HS-27A (cell line): ENCODE measurements at places on chromosomes 16 and 17.

- DNase-seq: no peak
Observed at GRCh38 chr17:74592087-74592990, at the start of gene CD300LD. TSS of gene CD300LD (minus strand) at chr17:74592283. CDS start at chr17:74592202, 81 bp downstream.

GRCh38 chr16:11529285-11529684, 57.4 kb downstream of the LITAF start:
- DNase-seq: no peak

DNA sequence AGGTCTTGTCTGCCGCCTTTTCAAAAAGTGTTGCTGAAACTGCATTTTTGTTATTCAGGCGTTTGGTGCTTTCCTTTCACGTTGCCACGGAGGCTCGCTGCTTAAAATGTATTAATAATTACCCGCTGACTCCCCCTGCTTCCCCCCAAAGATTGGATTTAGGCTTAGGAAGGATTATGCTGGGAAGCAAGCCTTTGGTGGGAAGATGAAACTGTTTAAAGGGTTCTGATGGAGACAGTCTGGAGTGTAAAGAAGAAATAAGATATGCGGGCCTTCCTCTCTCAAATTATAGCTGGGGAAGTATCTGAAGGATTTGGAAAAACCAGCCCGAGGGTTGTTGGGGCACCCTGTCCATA, 1.1 kb downstream of the KSR1 start:
- no peak for DNase-seq

- no peak for DNase-seq
Observed at GRCh38 chr17:34141590-34141989, 113.5 kb upstream of the CCL2 start.

GRCh38 chr16:28842696-28843095, 3.5 kb downstream of the TUFM start:
- DNase-seq: no peak

DNA sequence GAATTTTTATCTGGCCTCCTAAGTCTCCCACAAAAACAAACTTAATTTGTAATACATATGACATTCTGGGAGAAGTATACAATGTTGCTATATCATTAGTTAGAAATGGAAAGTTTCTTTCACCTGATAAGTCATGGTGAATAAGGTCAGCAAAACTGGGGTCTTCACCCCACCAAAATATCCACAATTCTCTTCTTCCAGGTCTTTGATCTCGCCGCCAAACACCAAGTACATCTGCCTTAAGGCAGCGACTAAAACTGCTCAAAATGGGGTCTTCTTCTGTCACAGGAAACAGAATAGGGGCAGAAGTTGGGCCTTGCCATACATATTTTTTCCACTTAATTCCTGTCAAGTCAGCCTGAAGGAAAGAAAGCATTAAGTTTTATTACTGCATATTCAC, 2.1 kb downstream of the MED13 start:
- no peak for DNase-seq

- DNase-seq: no peak
Observed at GRCh38 chr16:13039526-13039925, 138.1 kb downstream of the SHISA9 start.

- DNase-seq: no peak
Observed at GRCh38 chr17:81551458-81552243, 502 bp downstream of the FAAP100 start.

GRCh38 chr17:47905221-47905733, 9.2 kb downstream of the SP2 start:
- no peak for DNase-seq

GRCh38 chr17:561116-561515, 153.5 kb downstream of the VPS53 start:
- DNase-seq: no peak

GRCh38 chr17:78258323-78259191, 27.1 kb downstream of the TMEM235 start:
- no peak for DNase-seq

DNA sequence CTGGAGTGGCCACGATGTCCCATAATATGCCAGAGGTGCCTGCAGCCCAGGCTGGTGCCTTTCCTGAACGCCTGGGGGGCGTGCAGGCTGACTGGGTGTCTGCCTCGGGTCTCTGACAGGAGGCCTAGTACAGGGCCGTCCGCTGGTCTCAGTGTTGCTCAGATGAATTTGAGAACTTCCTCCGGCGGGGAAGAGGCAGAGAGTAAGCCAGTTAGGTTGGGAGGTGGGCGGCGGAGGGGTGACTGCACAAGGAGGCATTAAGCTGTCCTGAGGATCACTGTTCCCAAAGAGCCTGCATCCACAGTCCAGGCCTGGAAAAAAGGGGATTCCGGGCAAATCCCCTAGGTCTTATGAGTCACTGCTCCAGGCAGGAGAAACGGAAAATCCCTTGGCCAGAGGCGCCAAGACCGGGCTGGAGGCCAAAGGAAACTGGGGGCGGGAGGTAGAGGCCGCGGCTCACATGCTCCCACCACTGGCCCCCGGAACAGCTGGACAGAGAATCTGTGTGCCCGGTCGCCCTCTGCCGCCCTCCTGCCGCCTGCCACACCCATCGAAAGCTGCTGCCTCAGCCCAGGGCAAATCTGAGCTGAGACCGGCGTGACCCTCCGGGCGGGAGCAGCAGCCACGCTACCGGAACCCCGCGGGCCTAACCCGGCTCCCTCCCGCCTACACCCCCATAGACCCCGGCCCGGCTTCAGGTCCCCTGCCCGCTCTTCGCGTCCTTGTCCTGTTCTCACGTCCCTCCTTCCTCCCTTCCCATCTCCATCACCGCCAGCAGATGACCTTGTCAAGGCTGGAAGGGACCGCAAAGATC, 1.2 kb downstream of the TRIM47 start:
- no peak for DNase-seq

DNA sequence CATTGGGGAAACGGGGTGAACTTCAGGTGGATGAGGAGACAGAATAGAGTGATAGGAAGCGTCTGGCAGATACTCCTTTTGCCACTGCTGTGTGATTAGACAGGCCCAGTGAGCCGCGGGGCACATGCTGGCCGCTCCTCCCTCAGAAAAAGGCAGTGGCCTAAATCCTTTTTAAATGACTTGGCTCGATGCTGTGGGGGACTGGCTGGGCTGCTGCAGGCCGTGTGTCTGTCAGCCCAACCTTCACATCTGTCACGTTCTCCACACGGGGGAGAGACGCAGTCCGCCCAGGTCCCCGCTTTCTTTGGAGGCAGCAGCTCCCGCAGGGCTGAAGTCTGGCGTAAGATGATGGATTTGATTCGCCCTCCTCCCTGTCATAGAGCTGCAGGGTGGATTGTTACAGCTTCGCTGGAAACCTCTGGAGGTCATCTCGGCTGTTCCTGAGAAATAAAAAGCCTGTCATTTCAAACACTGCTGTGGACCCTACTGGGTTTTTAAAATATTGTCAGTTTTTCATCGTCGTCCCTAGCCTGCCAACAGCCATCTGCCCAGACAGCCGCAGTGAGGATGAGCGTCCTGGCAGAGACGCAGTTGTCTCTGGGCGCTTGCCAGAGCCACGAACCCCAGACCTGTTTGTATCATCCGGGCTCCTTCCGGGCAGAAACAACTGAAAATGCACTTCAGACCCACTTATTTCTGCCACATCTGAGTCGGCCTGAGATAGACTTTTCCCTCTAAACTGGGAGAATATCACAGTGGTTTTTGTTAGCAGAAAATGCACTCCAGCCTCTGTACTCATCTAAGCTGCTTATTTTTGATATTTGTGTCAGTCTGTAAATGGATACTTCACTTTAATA, 7.0 kb upstream of the TMEM235 start:
- DNase-seq: no peak

GRCh38 chr17:68565661-68566441, 35.3 kb downstream of the FAM20A start:
- no peak for DNase-seq

GRCh38 chr17:2808367-2809335, 12.4 kb downstream of the RAP1GAP2 start:
- no peak for DNase-seq

GRCh38 chr16:74641969-74642368, 24.7 kb downstream of the RFWD3 start:
- no peak for DNase-seq

GRCh38 chr16:13419589-13419988, 500.4 kb upstream of the ERCC4 start:
- no peak for DNase-seq

- no peak for DNase-seq
Observed at GRCh38 chr16:83458612-83459011, 349.2 kb upstream of the HSBP1 start.

- DNase-seq: no peak
Observed at GRCh38 chr16:69691980-69692911, 34.1 kb downstream of the NQO1 start.

GRCh38 chr17:64006361-64007088, 8.4 kb downstream of the PRR29 start:
- no peak for DNase-seq

DNA sequence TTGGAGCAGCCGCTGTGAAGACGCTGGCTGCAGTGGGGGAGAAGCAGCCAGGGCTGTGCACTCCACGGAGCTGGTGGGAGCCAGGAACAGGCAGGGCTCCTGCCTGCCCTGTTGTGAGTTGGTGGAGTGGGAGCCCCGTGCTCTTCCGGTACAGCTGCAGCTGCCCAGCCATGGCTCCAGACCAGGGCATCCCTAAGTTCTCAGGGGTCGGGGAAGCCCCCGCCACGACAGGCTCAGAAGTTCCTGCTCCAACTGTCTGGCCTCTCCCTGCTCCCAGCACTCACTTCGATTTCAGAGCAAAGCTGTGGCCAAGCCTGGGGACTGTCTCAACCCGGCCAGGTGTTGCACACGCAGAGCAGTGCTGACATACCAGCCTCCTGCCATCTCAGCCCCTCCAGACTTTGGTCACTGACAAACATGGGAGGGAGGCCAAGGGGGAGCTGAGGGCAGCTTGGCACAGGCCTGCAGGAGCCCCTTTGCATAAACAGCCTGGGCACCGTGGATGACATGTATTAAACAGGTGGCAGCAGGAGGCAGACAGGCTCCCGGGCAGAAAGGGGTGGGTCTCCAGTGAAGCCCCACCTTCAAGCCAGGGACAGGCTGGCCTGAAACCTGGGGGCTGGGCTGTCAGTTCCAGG, 13.9 kb upstream of the KDM8 start:
- DNase-seq: no peak

- DNase-seq: peak; percentile 92
Observed at GRCh38 chr16:29862884-29863668, at the start of gene CDIPT. TSS of gene CDIPT (minus strand) at chr16:29863226. CDS start at chr16:29862857, 369 bp downstream.

- peak; percentile 27 for DNase-seq
Observed at GRCh38 chr17:56597495-56597990, 4.0 kb downstream of the NOG start.

- no peak for DNase-seq
Observed at GRCh38 chr17:74670329-74670728, 42.4 kb downstream of the CD300LF start.

DNA sequence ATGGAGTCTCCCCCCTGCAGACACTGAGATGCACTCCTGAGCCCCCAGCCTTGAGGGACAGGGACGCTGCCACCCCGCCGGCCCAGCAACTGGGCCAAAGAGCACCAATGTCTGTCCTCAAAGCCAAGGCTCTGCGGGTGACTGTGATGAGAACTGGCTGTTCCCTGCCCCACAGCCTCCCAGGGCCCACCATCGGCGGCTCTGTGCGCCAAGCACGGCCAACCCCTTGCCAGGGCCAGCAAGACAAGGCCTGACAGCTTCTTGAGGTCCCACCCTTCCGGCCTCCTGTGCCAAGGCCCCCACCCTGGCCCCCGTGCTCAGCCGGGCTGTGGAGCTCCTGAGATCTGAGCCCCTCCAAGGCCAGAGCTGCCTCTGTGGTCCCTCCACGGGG, 34.2 kb upstream of the PABPN1L start:
- DNase-seq: no peak

DNA sequence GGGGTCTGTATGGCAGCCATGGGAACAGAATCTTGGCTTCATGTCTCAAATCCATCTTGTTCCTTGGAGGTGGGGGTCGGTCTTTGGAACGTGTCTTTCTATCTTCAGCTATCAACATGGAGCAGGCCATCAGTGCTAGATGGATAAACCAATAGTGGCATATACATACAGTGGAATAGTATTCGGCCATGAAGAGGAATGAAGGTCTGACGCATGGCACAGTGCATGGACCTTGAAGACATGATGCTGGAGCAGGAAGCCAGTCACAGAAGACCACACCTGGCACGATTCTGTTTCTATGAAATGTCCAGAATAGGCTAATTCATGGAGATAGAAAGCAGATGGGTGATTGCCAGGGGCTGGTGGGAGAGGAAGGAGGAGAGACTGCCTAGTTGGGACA, 7.8 kb downstream of the KCNG4 start:
- no peak for DNase-seq

DNA sequence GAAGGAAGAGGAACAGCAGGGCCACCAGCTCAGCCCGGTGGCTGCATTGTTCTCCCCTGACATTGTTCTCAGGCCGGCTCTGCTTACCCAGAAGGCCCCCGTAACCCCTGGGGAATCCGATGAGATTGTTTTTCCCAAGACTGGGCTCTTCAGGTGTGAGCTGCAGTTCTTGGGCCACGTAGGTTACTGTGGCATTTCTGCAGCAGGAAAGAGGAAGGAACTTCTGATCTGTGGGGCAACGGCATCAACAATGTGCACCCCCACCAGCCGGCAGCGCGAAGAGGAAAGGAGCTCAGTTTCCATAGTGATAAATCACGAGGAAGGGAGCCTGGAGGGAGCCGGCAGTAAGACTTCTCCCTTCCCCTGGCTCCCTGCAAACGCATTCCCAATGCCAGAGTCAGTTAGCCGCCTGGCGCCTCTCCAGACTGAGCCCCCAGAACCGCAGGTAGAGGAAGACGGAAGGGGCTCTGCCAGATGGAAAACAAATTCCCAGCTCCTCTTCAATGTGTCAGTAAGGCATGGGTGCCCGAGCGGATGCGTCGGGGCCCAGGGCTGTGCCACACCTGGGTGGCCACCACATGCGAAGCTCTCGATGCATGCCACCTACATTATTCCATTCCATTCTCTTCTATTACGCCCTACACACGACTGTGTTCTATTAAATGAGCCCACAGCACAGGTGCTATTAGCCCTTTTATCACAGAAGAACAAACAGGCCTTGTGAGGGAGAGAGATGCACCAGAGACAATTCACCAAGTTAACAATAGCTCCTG, 21.5 kb upstream of the PECAM1 start:
- DNase-seq: no peak

DNA sequence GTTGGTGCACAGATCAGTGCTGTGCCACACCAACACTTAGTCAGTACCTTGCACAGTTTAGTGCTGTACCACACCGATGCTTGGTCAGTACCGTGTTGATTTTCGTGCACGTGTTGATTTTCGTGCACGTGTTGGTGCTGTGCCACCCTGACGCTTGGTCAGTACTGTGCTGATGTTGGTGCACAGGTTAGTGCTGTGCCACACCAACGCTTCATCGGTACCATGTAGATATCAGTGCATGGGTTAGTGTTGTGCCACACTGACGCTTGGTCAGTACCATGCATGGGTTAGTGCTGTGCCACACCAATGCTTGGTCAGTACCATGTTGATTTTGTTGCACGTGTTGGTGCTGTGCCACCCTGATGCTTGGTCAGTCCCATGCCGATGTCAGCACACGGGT, 103.5 kb downstream of the NPIPB11 start:
- DNase-seq: no peak

DNA sequence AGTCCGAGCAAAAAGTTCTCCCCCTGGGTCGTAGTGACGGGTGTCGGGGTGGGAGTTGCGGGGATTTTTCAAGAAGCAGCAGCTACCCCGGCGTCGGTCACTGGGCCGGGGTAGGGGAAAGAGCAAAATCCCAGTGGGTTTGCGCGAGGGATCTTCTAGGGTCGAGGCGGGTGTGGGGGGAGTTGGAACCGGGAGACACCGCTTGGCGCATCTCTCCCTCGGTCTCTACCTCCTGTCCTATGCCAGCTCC, 2.3 kb upstream of the UBTF start:
- no peak for DNase-seq

- DNase-seq: no peak
Observed at GRCh38 chr17:233473-233941, 52.1 kb upstream of the DOC2B start.
